ENCODE measurements at places on chromosomes 7 and 10.
A peak's percentile ranks its signal among the peaks of the same experiment; 100 is the strongest.

DNA sequence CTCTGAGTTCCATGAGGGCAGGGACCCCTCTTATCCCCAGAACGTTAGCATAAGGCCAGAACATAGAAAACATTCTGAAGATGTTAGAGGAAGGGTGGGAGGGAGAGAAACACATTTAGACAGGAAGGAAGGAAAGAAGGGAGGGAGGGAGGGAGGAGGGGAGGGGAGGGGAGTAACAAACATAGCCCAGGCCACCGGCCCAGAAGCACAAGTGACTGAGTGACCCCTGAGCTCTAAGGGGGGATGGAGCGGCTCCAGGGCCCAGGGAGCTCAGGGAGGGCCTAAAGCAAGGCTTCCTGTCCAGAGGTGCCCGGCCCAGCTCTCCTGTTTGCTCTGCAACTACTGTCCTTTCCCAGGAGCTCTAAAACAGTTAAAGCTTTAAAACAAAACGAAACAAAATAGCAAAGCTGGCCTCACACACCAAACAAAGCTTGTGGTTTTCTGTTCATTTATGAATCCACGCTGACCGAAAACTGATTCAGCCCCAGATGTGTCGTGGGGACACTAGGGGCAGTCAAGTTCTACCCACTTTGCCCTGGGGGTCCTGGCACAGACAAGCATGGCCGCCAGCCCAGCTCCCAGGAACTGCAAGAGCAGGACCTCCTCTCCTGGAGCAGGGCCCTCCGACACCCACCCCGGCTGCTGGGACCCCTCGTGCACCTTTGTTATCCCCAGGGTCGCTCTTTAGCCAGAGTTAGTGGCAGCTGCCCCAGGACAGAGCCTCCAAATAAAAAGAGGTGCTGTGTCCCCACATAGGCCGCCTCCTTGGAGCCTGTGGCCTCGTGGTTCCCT is 496.2 kb upstream of the FOXK1 start:
- no peak for DNase-seq

- DNase-seq: no peak
Measured at GRCh38 chr7:38215115-38215514, 37.1 kb downstream of the STARD3NL start.

DNA sequence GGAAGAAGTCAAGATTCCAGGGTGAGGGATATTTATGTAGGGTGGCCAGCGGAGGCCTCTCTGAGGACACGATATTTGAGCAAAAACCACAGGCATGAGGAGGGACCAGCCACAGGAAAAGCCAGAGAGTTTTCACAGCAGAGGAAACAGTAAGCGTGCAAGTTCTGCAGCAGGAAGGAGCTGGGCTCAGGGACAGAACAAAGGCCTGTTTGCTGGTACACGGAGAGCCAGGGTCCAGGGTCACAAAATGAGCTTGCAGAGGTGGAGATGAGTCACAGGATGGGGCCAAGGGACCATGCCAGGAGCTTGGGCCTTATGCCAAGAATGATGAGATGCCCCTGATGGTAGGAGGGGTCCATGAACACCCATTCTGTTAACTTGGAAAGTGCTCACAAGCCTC is 283.5 kb downstream of the PLXNA4 start:
- DNase-seq: no peak

GRCh38 chr7:15719311-15719710 is 32.8 kb upstream of the MEOX2 start:
- DNase-seq: no peak

GRCh38 chr7:2577914-2578680 is 19.3 kb downstream of the IQCE start:
- DNase-seq: no peak

- peak; percentile 59 for DNase-seq
Measured at GRCh38 chr7:44849259-44849884, 1.5 kb upstream of the H2AZ2 start.

GRCh38 chr7:17274551-17275245 is 23.8 kb upstream of the AHR start:
- peak; percentile 54 for DNase-seq

GRCh38 chr7:88218836-88219605 is 817 bp downstream of the SRI start:
- peak; percentile 15 for DNase-seq

- DNase-seq: peak; percentile 17
Measured at GRCh38 chr10:123582084-123582989, 83.8 kb upstream of the GPR26 start.

- no peak for DNase-seq
Measured at GRCh38 chr7:101993311-101993710, 175.9 kb downstream of the CUX1 start.

GRCh38 chr7:25759286-25759685 is 392.7 kb upstream of the NFE2L3 start:
- DNase-seq: no peak

GRCh38 chr7:111083413-111083812 is 7.5 kb upstream of the LRRN3 start:
- DNase-seq: no peak

DNA sequence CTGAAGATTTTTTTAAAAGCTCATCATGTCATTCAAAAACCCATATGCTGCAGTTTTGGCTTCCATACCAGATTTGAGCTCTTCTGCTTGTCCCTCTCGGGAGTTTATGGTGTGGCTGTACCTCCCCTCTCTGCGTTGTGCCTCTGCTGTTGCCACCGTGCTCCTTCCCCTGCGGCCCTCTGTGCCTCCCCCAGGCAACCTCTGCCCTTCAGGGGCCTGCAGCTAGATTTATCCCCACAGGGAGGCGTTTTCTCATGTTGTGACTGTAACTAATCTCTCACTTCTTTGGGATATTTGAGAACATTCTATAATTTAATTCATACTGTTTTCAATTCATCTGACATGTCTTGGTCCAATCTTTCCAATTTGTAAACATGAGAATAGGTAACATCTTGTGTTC is 52.7 kb downstream of the TASOR2 start:
- DNase-seq: no peak

DNA sequence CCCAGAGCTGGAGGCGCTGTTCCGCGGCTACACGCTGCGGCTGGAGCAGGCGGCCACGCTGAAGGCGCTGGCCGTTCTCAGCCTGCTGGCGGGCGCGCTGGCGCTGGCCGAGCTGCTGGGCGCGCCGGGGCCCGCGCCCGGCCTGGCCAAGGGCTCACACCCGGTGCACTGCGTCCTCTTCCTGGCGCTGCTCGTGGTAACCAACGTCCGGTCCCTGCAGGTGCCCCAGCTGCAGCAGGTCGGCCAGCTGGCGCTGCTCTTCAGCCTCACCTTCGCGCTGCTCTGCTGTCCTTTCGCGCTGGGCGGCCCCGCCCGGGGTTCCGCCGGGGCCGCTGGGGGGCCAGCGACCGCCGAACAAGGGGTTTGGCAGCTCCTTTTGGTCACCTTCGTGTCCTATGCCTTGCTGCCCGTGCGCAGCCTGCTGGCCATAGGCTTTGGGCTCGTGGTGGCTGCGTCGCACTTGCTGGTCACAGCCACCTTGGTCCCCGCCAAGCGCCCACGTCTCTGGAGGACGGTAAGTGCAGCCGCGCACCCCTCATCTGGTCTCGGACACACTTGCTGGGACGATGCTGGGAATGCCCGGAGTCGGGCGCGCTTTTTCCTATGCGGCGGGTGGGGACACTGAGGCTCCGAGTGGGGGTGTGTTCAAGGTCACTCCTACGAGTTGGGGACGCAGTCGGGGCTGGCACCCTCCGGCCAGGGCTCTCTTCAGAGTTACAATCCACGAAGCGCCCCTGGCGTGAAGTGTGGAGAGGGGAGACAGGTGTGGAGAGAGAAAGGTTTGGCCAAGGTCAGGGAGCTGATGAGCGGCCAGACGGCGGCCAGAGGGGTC is 717 bp downstream of the ADCY1 start:
- no peak for DNase-seq

GRCh38 chr7:5528071-5528814 is 104.6 kb upstream of the TNRC18 start:
- no peak for DNase-seq

DNA sequence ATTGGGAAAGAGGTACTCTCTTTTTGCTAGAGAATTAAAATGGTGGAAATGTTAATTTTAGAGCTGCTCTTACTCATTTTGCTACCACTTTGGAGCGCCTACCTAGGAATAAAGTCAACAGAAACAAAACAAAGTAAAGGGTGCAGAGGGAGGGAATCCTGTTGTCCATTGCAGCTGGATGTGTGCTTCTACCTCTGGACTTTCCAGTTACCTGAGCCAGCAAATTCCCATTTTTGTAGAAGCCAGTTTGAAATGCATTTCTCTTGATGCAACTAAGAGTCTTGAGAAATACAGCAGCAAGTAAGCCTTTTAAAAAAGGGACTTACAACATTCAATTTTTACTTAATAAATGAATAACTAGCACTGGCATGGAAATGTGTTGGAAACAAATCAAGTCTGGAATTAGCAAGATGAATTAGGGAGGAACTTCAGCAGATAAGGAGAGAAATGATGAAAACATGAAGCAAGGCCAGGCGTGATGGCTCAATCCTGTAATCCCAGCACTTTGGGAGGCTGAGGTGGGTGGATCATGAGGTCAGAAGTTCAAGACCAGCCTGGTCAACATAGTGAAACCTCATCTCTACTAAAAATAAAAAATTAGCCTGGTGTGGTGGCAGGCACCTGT is 113.5 kb upstream of the CTTNBP2 start:
- DNase-seq: no peak

- DNase-seq: no peak
Measured at GRCh38 chr10:28494420-28494819, 38.5 kb upstream of the WAC start.

DNA sequence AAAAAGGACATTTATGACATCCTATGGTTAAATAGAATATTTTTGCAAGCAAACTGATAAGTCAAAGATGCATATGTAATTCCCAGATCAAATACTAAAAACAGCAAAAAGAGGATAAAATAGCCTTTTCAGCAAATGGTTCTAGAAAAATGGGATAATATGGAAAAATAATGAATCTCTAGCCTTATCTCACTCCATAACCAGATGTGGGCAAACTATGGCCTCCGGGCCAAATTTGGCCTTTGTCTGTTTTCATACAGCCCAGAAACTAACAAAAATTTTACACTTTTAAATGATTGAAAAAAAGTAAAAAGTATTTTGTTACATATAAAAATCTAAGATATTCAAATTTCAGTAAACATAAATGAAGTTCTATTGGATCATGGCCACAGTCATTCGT is 215.4 kb upstream of the PRSS1 start:
- DNase-seq: no peak

- DNase-seq: no peak
Measured at GRCh38 chr10:83952314-83952713, 187.0 kb upstream of the GHITM start.

GRCh38 chr7:84640637-84641036 is 446.0 kb upstream of the SEMA3A start:
- no peak for DNase-seq

DNA sequence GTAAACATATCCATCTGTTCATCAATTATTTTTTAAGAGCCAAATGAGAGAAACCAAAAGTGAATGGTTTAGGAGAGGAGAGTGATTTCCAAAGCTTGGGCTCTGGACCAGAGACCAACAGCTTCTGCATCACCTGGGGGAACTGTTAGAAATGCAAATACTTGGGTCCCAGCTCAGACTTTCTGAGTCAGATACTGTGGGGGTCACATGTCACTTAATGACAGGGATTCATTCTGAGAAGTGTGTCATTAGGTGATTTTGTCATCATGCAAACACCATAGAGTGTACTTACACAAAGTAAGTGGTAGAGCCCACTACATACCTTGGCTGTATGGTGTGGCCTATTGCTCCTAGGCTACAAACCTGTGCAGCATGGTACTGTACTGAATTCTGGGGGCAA is 128.5 kb upstream of the PRR15 start:
- DNase-seq: no peak

- no peak for DNase-seq
Measured at GRCh38 chr7:132395361-132395760, 180.9 kb downstream of the PLXNA4 start.

DNA sequence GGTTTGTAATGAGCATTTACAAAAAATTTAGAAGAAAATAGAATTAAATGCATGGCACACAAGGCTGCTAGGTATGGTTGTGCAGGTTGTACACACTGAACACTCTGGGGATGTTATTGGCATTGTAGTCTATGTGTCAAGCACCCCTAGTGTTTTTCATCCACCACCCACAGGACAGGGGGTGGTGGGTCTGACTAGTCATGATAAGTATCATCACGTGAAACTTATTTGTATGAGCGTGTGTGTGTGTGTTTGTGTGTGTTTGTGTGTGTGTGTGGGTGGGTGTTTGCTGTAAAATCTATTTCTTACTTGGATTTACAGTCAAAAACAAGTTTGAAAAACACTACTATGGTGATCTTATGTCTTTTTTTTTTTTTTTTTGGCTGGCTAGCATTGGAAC is 66.5 kb downstream of the MAP3K8 start:
- DNase-seq: no peak

DNA sequence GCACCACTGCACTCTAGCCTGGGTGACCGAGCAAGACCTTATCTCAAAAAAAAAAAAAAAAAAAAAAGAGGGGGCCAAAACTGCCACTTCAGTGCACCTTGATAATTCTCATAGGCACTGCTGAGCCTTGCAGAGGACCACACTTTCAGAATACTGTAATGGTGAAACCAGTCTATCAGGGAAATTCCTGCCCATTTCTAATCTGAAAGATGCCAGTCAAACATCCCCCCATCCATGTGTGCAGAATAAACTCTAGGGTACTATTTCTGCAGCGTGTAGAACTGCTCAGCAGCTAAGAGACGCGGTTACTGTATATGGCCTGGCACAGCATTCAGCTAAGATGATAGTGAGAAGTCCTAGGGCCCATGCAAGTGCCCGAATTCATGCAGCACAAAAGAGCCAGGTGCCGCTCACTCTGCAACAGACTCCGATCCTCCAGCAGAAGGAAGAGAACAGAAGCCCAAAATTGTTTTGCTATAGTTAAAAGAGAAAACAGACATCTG is 286.8 kb upstream of the KLF14 start:
- no peak for DNase-seq

GRCh38 chr7:152673897-152674296 is 2.0 kb downstream of the XRCC2 start:
- DNase-seq: no peak
